Stimulated activated effector memory CD8-positive, alpha-beta T cell treated with anti-CD3 and anti-CD28 coated beads, Interleukin-12 subunit alpha, Interleukin-12 subunit beta, amount 100 ng/mL, for 72 hours (primary cell): ENCODE measurements at places on chromosomes 13 and 19.
A peak's percentile ranks its signal among the peaks of the same experiment; 100 is the strongest.

- no peak for DNase-seq
Observed at GRCh38 chr13:85009447-85009846, 789.8 kb downstream of the SLITRK6 start.

DNA sequence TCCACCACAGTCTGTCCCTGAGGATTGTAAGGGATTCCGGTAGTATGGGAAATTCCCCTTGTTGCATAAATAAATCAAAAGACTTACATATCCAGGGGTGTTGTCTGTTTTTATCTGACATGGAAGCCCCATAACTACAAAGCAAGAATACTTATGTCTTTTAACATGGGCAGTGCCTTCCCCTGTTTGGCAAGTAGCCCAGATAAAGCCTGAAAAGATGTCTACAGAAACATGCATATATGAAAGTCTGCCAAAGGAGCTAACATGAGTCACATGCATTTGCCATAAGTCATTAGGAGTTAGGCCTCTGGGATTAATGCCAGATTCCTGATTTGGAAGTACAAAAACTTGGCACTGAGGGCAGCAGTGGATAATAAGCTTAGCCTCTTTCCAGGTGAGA, 62.1 kb downstream of the ZNF737 start:
- DNase-seq, result no peak

DNA sequence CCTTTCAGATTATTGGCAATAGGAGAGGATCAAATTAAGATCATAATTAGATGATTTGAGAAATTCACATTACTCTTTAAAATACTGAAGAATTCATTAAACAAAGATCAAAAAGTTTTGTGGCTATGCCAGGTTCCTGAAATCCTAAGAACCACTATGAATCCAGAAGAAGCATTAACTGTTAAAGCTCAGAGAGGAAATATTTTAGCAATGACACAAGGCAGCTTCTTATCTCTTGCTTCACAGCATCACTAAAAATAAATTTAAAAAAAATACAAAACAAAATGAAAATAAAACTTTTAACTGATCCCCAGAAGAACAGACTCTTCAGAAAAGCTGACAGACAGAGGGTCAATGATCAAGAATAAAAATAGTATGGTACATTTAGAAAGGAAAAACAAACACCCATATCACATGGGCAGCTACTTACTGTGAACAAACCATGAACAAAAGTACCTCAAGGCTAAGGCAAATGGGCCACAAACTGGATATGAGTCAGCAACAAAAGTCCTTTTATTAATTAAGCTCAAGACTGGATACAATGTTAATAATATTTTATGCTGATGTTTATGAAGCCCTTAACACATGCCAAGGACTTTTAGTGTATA, 19.6 kb downstream of the RNF6 start:
- DNase-seq, result no peak

GRCh38 chr13:58207501-58207900, 576.0 kb downstream of the PCDH17 start:
- DNase-seq, result no peak

- no peak for DNase-seq
Observed at GRCh38 chr13:97414392-97414791, 19.6 kb upstream of the RAP2A start.

DNA sequence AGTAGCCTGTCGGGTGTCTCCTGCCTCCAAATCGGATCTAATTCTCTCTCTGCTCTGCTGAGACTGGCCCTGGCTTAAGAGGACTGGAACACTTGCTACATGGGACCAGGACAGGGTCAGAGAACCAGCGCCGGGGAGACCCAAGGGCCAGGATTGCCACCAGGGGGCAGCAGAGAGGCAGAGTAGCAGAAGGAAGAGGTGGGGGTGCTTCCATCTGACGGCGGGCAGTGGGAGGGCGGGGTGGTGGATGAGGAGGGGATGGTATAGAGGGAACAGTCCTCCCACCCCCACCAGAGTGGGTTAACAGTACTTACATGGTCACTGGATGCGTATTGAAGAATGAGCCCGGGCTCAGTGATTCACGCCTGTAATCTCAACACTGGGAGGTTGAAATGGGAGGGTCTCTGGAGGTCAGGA, 11.9 kb downstream of the SELENOW start:
- DNase-seq, result peak; percentile 79

DNA sequence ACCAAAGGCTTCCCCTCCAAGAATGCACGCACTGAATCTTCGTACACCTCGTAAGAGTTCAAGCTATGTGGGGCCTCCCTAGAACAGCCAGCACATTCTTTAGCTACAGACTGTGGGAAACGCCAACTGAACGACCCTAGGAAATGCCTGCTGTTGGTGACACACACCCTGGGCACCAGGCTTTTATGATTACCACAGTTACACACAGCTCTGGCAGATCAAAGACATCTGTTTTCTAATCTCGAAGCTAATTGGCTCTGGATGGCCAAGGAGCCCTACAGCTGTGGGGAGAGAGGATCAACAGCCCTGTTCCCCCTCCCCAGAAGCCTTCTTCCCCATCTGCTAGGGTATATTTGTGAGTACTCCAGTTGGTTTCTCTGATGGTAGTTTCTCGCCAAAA, 123.0 kb downstream of the COL4A1 start:
- DNase-seq, result no peak

DNA sequence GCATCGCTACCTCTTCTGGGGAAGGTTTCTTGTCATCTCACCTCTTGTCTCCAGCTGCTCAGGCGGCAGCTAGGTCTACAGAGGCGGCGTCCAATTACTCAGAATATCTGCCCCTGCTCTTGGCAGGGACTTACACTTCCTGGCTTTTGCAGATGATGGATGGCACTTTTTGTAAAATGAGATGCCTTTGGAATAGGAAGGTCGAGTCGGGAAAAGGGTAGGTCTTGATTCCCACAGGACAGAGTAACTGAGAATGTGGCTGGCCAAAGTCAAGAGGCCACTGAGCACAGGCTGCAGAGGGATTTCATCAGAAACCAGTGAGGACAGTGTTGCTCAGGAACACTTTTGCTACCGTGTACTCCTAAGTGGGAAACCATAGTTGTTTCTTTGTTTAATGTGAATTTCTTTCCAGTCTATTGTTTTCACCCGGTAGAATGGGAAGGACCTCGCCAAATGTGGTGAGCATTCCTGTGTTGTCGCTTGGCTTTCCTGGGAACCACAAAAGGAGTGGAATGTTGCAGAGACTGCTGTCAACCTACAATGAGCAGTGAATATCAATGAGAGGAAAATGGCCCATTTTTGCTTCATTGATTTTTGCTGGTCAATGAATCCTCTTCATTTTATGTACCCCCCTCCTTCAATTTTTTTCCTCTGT, 383.7 kb downstream of the HS6ST3 start:
- DNase-seq, result no peak

DNA sequence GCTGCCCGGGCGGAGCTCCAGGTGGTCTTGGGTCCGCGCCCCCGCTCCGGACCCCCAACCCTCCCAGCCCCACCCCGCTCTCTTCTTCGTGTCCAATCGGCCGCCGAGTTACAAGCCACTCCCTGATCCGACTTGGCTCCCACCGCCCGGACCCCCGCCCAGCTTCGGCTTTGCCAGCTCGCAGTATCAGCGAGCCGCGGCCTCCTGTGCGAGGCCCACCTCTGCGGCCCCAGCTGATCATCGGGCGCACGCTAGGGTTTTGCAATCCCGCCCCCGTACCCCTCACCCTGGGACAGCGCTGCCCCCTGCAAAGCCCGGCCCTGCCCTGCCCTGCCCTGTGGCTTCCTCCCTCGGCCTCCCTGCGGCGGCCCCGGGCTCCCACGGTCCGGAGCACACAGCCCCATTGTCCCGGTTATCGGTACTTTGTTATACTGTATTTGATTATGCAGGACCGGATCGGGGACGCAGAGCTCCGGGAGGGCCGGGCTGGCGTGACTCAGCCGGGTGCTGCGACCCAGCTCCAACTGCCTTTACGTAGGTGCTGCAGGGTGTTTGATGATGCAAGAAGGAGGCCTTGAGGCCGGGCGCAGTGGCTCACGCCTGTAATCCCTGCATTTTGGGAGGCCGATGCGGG, 598 bp upstream of the LPAR2 start:
- peak; percentile 48 for DNase-seq

GRCh38 chr19:9883231-9883758, 48.2 kb downstream of the PIN1 start:
- no peak for DNase-seq

DNA sequence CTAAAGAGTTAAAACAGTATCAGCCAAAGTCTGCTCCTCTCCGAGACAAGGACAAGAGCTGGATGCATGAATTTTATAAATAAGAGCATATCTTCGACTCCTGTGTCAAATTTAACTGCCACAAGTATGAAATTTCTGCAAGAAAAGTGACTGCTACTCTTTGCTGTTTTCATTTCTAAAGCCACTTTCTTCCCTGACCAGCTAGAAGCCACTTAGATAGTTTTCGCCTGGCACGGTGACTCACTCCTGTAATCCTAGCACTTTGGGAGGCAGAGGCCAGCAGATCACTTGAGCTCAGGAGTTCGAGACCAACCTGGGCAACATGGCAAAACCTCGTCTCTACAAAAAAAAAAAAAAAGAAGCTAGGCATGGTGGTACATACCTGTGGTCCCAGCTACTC, 61.3 kb downstream of the ENOX1 start:
- DNase-seq, result no peak

GRCh38 chr13:46062185-46062584, 9.6 kb upstream of the ZC3H13 start:
- DNase-seq, result no peak

GRCh38 chr19:7908742-7909461, 5.2 kb downstream of the MAP2K7 start:
- no peak for DNase-seq

GRCh38 chr13:23320926-23321534, 112.5 kb downstream of the SACS start:
- DNase-seq, result no peak

DNA sequence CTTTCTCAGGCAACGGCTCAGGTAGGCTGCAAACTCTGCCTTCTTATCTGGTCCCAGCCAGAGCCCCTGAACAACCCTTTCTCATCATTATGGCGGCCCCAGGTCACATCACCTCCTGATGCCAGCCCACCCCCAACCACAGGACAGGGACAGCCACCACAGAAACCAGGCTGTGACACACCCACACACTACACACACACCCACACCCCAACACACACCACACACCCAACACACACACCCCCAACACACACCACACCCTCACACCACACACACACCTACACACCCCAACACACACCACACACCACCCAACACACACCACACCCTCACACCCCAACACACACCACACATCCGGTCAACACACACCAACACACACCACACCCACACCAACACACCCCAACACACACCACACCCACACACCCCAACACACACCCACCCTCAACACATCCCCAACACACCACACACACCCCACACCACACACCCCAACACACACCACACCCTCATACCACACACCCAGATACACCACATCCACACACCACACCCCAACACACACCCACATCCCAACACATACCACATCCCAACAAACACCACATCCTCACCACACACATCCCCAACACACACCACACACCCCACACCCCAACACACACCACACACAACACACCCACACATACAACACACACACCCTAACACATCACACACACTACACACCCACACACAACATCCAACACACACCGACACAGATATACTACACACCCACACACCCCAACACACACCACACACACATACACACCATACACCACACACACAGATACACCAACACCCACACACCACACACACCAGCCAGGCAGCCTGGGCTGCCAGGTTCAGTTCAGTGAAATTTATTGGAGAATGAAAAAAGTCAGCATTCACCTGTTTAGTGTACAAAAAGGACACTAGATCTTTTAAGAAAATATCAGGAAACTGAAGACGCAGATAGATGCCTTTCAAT, 4.2 kb upstream of the ISYNA1 start:
- no peak for DNase-seq

- DNase-seq, result no peak
Observed at GRCh38 chr19:30743011-30743410, 370.8 kb downstream of the ZNF536 start.

DNA sequence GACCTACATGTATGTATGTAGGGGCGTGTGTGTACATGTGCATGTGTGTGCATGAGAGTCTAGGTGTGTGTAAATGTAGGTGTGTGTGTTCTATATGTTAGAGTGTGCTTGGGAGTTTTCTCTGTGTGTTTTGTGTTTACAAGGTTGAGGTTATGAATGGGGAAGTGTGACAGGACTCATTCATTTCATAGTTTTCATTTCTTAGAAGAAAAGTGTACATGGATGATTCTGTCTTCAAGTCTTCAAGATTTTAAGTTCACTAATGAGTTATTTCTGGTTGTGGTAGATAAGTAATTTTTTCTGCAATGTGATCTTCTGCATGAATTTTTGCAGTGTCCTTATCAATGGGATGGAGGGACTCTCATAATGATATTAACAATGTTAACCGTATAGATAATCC, 118.2 kb upstream of the SLC10A2 start:
- no peak for DNase-seq

DNA sequence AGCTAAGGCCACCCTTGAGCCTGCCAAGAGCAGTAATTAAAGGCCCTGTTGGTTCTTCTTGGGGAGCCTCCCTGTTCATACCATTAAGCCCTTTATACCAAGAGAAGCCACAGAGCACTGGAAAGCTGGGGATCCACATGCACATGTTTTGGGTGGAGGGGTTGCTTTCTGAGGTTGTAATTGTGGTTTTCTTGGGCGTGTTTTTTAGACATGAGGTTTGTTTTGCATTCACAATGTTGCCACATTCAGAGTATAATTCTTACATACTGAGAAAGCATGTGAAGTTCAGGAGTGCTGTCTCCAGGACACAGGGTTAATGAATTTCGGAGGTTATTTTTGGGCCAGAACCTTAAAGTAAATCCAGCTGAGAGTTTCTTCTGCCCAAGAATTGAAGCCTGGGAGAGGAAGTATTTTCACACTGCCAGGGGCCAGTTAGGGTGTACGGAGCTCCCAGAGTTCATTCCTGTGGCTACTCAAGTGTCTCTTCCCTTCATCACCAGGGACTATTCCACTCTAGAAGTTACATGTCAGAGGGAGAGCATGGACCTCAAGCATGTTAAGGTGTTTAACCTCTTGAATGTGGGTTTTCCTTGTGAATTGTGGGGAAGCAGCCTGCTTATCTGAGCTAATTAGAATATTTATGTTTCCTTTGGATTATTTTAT, 37.0 kb downstream of the ZNF136 start:
- no peak for DNase-seq

DNA sequence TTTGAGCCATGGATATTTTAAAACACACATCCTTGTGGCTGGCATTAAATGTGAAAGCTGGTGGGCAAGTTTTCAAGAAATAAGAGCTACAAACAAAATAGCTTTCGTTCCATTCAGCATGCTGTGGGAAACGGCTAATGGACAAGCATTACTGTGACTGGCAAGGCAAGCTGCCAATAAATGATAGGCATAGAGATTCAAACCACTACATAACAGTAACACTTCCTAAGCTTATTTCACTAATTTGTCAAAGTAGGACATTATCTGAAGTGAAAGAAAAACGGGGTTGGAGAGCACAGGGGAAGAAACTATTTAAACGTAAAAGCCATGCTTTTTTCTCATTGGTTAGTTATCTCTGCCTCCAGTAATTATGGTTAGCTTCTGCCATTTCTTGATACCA, 26.0 kb downstream of the OBI1 start:
- no peak for DNase-seq

DNA sequence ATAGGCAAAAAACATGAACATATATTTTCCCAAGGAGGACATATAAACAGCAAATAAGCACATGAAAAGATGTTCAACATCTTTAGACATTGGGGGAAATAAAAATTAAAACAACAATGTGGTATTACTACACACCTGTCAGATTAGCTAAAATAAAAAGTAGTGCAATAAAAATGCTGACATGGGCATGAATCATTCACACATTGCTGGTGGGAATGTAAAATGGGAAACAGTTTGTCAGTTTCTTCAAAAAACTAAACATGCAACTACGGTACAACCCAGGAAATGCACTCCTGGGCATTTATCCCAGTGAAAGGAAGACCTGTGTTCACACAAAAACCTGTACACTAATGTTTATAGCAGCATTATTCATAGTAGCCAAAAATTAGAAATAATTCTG, 5.3 kb upstream of the SUCLA2 start:
- DNase-seq, result no peak
